ENCODE measurements at places on chromosomes 12 and 14.

GRCh38 chr12:126248871-126249403 is 1183.7 kb downstream of the AACS start:
- no peak for DNase-seq

GRCh38 chr12:20434996-20435395 is 66.7 kb downstream of the PDE3A start:
- DNase-seq: no peak

DNA sequence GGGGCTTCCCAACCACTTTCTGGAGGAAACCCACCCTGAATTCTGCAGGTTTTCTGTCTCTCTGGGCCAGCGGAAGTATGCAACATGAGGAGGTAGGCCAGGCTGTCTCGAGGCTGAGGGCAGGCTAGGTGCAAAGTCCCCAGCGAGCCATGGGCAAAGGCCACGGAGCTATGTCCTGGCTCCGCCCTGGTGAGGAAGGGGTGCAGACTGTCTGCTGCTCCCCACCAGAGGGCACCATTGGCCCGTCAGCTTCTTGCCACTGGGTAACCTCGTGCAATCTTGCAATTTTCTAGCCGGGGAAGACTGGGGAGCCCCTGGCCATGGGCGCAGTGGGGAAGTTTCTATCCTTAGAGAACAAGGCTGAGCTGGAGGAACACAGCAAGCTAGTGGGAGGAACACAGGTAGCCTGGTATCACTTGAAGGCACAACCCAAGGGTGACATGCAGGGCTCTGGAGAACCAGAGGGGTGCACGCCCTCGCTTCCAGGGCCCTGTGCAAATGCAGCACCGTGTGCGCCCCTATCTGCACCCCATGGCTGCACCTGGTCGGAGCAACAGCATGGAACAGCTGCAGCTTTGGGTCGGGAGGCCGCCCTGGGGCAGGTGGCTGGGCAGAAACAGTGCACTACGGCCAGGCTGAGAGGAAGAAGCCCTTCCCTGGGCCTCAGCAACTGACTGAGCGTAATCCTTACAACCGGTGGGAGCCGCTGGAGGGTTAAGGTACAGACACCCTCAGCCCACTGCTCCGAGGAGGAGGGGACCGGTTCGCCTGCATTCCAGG is 27.6 kb upstream of the RPLP0 start:
- DNase-seq: no peak

DNA sequence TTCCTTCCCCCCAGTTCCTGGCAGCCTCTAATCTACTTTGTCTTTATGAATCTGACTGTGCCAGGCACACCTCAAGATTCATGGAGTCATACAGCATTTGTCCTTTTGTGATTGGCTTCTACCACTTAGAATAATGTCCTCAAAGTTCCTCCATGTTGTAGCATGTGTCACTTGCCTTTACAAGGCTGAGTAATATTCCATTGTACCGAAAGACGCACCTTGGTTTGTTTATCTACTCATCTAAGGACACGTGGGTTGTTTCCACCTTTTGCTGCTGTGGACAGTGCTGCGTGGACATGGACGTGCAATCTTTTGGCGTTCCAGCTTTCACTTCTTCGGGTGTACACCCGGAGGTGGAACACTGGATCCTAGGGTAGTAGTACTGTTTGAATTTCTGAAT is 33.5 kb downstream of the ANAPC7 start:
- DNase-seq: peak; percentile 62

DNA sequence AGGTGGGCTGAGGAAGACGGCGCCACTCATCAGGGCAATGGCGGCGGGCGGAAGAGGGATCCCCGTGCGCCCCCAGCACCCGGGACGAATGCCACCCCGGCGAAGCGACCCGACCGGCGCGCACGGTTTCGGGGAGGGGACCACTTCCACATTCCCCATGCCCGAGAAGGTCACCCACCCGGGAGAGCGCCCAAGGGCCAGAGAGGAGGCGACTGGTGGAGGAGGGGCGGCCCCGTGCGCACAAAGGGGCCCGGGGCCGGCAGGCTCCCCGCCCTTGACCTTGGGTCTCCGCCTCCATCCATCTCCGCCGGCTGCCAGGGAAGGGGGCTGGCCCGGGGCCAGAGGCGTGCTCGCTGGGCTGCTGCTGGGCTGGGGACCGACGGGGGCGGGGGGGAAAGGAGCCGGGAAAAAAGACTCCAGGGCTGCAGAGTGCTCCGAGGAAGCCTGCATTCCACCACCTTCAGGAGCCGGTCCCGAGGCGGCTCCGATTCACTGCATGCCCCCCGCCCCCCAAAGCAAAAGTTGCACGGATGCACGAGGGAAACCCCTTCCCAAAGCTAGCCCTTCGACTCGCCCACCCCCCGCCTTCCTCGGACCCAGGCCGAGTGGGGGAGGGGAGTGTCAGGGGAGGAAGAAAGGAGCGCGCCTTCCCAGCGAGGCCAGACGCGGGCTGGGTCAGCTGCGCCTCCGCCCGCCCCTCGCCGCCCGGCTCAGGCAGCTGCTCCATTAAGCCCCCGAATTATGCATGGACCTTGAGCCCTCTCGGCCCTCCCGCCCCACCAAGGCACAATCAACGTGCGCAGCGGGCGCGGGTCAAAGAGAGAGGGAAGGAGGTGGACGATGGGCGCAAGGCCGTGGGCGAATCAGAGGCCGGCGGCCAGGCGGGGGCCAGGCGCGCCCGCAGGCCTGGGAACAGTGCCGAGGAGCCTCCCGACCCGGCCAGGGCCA is 26.2 kb downstream of the BCL11B start:
- no peak for DNase-seq

GRCh38 chr12:12266389-12266872 is 413 bp downstream of the LRP6 start:
- no peak for DNase-seq

GRCh38 chr12:97308576-97309198 is 153.9 kb upstream of the RMST start:
- no peak for DNase-seq

DNA sequence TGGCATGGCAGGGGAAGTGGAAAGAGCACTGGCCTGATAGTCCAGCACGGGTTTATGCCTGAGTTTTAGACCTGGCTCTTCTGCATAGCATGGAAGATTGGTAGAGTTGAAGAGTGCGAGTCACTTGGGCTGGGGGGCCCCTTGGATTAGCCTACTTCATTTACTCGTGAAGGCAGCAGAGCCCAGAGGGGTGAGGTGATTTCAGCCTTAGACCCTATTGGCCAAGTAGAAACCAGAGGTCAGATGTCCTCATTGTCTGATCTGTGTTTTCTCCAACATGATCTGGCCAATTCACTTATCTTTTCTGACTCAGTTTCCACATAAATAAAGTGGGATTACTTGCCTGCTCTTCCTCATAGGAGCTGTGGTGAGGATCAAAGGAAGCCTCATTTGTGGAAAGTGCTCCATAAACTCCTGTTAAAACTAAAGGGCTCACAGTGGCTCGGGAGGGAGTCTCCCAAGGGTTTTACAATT is 1.9 kb downstream of the PLEKHG3 start:
- DNase-seq: no peak

DNA sequence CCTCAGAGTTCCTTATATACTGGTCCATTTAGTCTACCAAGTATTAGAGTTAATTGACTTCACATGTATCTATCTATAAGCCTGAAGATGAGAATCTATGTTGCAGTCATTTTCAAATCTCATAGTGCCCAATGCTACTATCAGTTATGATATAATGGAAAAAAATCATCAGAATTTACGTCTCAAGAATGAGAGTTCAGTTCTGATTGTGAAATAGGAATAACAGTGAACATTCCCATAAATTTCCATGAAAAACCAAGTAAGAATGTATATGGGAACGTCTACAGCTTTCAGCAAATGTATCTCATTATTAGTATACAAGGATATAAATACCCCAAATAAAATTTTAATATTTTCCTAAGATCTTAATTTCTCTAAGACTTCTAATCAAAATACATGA is 77.2 kb downstream of the PPP1R12A start:
- DNase-seq: no peak

DNA sequence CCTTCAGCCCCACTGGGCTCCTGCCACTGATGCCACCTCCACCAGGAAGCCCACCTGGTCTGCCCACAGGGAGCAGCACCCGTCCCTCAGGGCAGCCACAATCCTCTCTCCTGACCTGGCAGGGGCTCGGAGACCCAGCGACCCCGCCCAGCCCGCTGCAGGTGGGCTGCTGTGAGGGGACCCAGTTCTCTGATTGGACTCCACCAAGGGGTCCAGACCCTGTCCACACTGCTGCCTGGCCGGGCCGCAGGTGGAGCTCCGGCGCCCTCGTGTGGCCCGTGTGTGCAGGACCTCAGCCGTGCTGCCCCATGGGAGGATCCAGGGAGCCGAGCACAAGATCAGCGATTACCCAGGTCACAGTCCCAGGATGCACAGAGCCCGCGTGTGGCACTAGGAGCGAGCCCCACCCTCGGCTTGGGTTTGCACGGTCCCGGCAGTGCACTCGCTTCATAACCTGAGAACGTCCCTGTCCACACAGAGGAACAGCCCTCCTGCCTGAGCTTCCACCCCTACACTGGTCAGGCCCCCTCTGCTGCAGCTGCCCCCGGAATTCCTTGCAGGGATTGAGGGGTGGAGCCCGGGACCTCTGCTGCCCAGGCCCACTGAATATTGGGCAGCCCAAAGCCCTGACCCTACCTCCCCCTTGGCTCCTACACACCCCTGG is 35.4 kb upstream of the TMEM179 start:
- DNase-seq: no peak

Data from vagina (tissue), 2 donors.